ENCODE measurements at places on chromosomes 6 and 20.

GRCh38 chr6:158439255-158439654 lies 120.6 kb upstream of the TMEM181 start:
- no peak for DNase-seq

DNA sequence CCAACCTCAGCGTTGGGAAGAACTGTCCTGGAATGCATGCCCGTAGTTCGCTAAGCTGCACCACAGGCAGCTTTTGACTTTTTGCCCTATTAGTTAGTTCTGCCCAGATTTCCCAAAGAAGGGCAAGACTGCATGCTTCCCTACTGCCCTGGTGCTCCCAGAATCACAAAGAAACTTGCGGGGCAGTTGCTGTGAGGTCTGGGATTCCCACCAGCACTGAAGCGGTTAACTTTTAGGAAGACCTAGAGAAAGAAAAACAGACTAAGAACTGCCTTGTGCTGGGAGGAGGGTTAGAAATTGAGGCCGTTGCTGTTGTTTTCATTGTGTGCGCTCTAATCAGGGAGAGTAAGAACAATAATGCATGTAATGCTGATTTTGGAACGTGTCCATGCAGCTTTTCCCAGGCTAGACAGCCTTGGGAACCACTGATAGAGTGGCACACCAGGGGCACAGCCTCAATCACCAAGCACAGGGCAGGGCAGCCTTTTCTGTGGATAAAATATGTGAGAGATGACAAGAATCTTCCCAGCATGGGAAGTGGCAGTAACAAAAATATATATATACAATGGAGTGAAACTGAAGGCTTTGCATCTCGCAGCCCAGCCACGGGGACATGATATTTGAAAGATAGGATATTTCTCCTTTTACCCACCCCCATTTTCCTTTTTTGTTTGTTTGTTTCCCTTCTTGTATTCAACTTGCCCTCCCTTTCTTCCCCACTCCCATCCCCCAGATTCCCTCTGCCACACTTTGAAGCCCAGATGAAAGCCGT lies 137.7 kb upstream of the HEY2 start:
- DNase-seq: no peak

DNA sequence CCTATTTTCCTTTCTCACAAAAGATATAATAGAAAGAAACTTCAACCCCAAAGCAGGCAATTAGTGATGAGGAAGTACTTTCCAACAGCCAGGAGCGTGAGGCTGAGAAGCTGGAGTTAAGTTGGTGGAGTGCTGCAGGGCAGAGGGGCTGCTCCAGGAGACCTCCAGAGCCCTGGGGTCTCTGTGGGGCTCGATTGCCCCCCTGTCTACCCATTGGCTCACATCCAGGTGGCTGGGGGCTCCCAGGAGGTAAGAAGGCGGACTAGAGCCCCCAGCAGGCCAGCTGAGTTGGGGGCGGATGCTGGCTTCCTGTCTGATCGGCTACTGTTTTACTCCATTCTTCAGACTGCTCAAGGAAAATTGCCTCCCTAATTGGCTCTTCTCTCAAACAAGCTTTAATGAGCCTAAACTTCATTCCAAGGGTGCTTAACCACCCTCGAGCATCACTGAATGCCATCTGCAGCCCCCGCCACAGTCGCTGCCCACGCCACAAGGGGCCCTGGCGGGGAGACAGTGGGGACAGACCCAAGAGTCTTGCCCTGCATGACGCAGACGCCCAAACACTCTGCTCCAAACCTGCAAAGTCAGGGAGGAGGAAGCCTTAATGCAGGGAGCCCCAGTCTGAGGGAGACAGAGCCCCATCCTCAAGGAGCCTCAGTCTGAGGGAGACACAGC lies 78.6 kb downstream of the MDGA1 start:
- no peak for DNase-seq

DNA sequence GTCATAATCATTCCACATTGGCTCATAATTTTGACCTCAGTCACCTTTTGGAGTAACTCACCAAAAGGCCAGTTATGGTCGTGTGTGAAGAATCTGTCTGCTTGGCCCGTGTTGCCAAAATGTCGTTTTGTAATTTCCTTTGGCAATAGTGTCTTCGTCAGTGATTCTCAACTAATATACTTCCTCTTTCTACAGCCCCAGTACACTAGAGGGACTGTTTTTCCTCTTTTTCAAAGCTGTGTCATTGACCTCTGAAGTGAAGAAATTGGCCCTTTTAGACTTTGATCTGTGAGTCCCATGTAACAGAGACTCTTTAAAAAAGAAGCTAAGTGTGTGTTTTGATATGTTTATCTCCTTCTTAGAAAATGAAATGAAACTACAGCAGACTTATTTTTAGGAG lies 5.2 kb downstream of the FOXO3 start:
- DNase-seq: no peak

DNA sequence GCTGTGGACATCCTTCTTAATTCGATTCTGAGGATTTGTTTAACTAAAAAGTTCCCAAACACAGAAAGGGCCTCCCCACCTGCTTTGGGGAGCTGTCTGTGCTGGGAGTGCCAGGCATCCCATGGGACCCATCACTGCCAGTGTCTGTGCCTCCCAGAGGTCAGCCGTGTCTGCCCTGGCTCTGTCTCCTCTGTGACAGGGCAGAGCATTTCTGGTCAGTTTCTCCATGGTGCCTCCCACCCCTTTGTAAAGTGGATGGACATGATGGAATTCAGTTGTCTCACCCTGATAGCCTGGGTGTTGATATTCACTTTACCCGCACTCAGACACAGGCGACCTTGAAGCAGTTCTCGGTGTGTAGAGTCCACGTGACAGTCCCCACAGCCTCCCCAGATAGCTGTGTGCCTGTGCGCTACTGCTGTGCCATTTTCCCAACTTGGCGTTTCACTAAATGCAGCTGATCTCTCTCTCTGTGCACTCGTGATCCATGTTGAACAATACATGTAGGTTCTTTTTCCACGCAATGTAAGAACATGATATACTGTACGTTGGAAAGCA lies 70.5 kb downstream of the CDS2 start:
- no peak for DNase-seq

- no peak for DNase-seq
Observed at GRCh38 chr20:64277571-64278316, 22.2 kb downstream of the PCMTD2 start.

DNA sequence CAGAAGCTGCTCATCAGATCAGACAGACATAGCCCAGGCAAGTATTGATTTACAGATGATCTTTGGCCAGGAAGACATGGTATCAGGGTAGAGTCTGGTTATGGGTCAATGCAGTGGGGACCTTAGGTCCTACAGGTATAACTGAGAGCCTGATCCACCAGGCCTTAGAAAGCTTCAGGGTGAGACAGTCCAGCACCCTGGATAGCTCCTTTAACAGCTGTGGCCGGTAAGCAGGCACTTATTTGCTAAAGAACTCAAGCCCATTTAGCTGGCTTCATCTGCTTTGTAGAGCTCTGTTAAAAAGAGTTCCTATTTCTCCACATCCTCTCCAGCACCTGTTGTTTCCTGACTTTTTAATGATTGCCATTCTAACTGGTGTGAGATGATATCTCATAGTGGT lies 39.6 kb downstream of the ESR1 start:
- DNase-seq: no peak

- no peak for DNase-seq
Observed at GRCh38 chr6:70236343-70236742, 66.5 kb downstream of the COL9A1 start.

DNA sequence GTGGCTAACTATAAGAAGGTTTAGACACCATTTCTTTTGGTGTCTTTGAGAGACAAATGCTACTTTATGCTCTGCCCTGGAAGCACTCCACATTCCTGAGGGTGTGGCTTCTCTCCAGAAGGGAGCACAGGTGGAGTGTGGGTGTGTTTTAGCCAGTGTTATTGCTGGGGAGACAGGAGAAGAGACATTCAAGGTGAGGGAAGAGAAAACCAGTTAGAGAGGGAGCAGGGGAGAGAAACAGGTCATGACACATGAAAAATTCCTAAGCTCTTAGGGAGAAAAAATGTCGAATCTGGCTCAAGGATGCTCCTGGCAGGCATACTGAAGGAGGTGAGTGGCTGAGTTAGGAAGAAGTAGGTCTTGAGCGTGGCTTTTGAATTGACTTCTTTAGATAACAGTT lies 292.8 kb downstream of the CLIC5 start:
- no peak for DNase-seq

- DNase-seq: no peak
Observed at GRCh38 chr6:90187437-90188121, 109.1 kb downstream of the BACH2 start.

DNA sequence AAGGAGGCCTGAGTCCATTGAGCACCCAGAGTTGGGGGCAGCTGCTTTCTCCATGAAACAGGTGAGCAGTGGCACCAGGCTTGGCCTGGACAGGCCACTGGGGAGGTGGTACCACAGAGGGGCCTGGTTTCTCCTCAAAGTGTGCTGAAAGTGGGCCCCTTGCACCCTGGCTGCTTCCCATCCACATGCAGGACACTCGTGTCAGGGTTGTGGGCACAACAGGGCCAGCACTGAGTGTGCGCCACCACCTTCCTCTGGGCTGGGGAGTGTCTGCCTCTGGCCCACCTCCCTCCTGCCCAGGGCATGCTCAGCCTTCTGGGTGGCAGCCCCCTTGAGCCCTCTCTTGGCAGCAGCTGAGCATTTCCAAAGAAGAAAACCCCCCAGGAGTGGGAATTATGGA lies 5.2 kb upstream of the SLC22A1 start:
- DNase-seq: no peak

DNA sequence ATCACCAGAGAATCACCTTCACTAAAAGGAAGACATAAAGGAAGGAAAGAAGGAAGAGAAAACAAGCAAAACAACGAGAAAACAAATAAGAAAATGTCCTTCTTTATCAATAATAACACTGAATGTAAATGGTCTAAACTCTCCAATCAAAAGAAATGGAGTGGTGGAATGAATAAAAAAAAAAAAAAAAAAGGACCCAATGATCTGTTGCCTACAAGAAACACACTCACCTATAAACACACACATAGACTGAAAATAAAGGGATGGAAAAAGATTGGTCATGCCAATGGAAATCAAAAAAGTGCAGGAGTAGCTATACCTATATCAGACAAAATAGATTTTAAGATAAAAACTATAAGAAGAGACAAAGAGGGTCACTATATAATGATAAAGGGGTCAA lies 30.2 kb upstream of the HLA-E start:
- DNase-seq: no peak

GRCh38 chr6:137487181-137487868 lies 6.9 kb downstream of the OLIG3 start:
- DNase-seq: no peak

- no peak for DNase-seq
Observed at GRCh38 chr6:28551891-28552666, 26.4 kb downstream of the GPX5 start.

DNA sequence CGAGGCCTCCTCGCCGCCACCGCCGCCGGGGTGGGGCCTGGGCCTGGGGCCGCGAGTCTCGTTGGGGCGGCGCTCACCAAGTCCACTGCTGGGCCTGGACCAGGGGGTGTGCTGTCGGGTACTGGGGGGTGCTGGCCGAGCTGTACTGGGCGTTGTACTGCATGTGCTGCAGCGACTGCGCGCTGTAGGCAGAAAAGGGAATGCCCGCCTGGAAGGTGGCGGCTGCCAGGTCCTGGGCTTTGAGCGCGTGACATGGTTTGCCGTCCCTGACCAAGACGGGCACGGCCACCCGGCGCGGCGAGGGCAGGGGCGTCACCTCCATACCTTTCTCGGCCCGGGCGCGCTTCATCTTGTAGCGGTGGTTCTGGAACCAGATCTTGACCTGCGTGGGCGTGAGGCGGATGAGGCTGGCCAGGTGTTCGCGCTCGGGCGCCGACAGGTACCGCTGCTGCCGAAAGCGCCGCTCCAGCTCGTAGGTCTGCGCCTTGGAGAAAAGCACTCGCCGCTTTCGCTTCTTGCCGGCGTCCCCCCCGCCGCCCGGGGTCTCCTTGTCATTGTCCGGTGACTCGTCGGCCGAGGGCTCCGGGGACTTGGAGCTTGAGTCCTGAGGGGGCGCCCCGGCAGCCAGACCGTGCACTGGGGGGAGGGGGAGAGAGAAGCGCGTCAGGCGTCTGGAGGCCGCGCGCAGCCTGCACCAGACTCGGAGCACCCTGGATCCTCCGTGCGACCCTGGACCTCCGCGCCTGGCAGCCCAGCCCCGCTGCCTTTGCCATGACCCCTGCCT lies 1.8 kb downstream of the NKX2-2 start:
- DNase-seq: no peak

- no peak for DNase-seq
Observed at GRCh38 chr20:34527016-34527415, 10.8 kb downstream of the DYNLRB1 start.

GRCh38 chr20:5928836-5929715 lies 21.3 kb downstream of the TRMT6 start:
- DNase-seq: no peak

- DNase-seq: no peak
Observed at GRCh38 chr6:94462231-94462630, 1042.9 kb upstream of the EPHA7 start.

- no peak for DNase-seq
Observed at GRCh38 chr6:148831531-148831930, 84.7 kb downstream of the UST start.

DNA sequence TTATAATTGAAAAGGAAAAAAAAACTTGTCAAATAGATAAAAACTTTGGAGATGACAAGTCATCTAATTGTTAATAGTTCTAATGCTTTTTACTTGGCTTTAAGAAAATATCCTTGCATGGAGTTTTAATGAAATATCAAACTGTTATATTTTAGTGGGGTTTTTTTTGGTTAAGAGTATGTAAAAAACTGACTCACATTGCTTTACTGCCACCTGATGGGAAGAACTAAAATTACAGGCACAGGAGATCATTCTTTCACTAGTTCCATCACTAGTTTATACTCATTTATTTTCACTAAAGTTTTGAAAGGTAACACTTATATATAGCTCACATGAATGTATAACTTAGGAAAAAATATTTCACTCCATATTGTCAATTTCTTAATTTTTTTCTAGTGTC lies 309.1 kb downstream of the LMBRD1 start:
- no peak for DNase-seq

- no peak for DNase-seq
Observed at GRCh38 chr6:47483853-47484546, 6.4 kb downstream of the CD2AP start.

DNA sequence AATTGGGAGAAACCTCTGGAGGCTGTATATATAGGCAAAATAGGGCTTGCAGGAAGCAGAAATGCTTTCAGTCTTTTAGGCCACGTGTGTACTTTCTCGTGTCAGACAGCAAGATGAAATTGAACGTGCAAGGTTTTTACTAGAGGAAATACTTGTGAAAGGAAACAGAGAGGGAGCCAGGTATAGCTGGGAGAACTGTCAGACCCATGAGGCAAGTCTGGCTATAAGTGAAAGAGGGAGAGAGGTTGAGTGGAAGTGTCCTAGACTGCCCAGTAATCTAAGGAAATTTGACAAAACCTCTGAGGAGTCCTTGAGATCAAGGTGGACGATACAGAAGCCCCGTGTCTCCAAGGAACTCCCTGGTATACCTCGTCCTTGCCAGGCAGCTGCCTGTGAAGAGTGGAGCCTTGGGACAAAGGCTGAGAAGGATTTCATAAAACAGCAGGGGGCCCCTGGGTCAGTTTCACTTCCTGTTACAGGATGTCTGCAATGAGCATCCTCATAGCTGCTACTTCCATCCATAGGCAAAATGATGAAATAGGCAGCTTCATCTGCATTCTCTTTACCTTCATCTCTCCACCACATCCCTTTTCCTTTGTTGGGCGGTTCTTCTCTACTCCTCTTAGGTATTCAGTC lies 114.4 kb upstream of the MAP3K7 start:
- DNase-seq: no peak

- DNase-seq: no peak
Observed at GRCh38 chr20:50290808-50291207, 100.2 kb downstream of the CEBPB start.
